Stimulated activated CD8-positive, alpha-beta memory T cell treated with anti-CD3 and anti-CD28 coated beads, Interleukin-15, amount 100 ng/mL, for 4 hours (primary cell): ENCODE measurements at places on chromosomes 5 and 9.
A peak's percentile ranks its signal among the peaks of the same experiment; 100 is the strongest.

GRCh38 chr5:169805527-169805934 lies 168.5 kb downstream of the DOCK2 start:
- DNase-seq = peak; percentile 21

DNA sequence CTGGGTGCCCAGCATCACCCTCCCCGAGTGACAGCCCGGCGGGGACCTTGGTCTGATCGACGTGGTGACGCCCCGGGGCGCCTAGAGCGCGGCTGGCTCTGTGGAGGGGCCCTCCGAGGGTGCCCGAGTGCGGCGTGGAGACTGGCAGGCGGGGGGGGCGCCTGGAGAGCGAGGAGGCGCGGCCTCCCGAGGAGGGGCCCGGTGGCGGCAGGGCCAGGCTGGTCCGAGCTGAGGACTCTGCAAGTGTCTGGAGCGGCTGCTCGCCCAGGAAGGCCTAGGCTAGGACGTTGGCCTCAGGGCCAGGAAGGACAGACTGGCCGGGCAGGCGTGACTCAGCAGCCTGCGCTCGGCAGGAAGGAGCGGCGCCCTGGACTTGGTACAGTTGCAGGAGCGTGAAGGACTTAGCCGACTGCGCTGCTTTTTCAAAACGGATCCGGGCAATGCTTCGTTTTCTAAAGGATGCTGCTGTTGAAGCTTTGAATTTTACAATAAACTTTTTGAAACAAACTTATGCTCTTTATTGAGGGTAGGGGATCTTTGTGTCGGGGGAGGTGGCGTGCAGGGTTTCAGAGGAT lies 1.3 kb downstream of the GADD45G start:
- DNase-seq = no peak

GRCh38 chr9:98992885-98993569 lies 49.3 kb downstream of the COL15A1 start:
- no peak for DNase-seq

DNA sequence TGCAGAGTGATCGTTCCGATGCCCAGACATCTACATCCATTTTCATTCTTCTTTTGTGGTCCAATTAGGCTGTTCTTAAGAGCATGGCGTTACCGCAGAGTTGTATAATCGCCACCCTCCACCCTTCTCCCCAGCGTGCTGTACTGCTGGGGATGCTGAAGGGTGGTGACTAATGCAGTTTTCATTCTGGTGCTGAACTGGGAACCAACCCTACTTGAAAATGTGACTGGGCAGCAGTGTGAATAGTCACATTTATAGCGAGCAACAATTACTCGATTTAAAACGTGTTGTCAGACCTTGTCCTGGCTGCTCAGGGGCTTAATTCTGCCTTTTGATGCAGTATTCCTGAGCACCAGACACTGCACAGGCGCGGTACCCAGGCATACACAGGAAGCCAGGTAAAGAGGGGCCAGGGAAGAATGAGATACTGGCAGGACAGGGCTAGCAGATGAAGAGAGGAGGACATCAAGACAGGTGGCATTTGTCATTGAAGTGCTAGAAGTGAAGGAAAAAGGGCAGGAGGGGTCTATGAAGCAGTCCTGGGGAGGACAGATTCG lies 719 bp upstream of the ISCA1 start:
- no peak for DNase-seq

DNA sequence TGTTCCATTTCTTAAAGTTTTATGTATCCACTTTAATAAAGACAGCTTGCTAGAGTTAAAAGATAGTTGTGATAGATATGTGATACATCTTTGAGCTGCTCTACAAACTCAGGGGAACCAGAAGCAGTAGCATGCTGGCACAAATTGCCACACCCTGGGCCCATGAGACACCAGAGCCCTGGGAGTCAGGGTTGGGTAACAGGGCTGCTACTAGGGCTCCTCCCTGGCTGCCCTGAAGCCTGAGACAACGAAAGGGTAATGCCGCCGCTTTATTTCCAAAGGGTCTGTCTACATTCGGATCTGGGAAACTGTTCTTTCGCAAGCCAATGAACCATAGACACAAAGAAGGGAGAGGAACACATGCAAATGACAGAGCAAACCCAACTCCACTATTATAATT lies 29.2 kb downstream of the PTPN3 start:
- DNase-seq = no peak

GRCh38 chr5:137155261-137156000 lies 343.7 kb downstream of the SPOCK1 start:
- DNase-seq = no peak

- no peak for DNase-seq
These were observed 151.8 kb upstream of the GPR151 start for GRCh38 chr5:146667633-146668272.

GRCh38 chr5:141869040-141869439 lies 9.2 kb downstream of the PCDH1 start:
- no peak for DNase-seq

DNA sequence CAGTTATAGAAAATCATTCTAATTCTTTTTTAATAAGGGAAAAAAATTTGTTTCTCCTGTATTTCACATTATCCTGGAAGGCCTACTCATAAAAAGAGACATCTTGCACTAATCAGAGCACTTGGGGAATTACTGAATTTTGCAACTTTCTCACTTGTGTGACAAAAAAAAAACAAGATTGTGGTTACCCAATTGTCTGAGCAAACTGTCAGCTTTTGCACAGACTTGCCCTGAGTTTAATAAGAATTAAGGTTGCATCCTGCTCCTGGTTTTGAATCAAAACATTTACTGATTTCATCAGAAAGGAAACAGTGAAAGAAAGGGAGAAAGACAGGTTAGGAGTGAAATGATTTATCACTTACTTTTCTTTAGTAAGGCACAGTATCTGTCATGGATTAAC lies 10.6 kb upstream of the SH3RF2 start:
- no peak for DNase-seq

- DNase-seq = no peak
These were observed 181.3 kb upstream of the ST8SIA4 start for GRCh38 chr5:101084353-101084752.

GRCh38 chr9:124198948-124199347 lies 58.8 kb upstream of the NEK6 start:
- DNase-seq = no peak

- no peak for DNase-seq
These were observed 1.6 kb downstream of the ACSL6 start for GRCh38 chr5:132009706-132010405.

DNA sequence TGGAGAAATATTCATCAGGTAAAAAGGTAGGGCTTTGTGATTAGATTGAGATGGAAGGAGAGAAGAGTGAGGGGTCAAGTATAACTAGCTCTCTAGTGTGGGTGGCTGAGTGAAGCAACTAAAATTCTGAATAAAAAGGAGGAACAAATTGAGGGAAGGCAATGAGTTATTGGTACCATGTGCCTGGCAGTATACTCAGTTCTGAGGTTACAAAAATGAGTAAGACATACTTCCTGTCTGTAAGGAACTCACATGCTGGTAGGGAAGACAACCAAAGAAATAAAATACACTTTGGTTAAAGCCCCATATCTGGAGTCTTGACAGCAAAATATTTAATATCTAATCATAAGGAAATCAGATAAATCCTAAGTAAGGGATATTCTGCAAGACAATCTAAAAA lies 476.8 kb upstream of the C9orf72 start:
- DNase-seq = no peak

- DNase-seq = no peak
These were observed 316.3 kb downstream of the MCTP1 start for GRCh38 chr5:94968507-94969095.

GRCh38 chr9:35923927-35924763 lies 14.9 kb downstream of the SPAAR start:
- no peak for DNase-seq

GRCh38 chr9:38337706-38338264 lies 54.7 kb upstream of the ALDH1B1 start:
- DNase-seq = no peak

- no peak for DNase-seq
These were observed 54.8 kb upstream of the ANGPTL2 start for GRCh38 chr9:127177231-127177630.

GRCh38 chr5:36581070-36581469 lies 25.3 kb upstream of the SLC1A3 start:
- no peak for DNase-seq

DNA sequence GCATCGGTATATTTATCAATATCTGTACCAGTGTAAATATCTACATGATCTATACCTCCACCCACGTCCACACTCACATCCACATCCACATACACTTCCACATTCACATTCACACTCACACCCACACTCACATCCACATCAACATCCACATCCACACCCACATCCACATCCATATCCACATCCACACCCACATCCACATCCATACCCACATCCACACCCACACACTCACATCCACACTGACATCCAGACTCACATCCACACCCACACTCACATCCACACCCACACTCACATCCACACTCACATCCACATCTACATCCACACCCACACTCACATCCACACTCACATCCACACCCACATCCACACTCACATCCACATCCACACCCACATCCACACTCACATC lies 189.2 kb downstream of the IRX1 start:
- DNase-seq = no peak

DNA sequence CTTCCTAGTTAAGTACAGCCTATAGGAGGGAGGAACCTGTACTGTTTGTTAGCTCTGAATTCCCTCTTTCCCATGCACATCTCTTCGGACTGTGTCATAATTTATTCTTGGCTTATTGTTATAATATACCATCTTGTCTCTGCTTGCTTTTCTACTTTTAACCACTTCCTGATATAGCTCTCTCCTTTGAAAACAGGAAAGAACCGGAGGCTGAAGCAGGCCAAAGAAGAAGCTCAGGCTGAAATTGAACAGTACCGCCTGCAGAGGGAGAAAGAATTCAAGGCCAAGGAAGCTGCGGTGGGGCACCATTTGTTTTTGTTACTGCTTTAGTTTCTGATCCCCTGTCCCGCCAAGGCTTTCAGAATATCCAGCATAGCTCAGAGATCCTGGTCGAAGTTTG lies 4.8 kb downstream of the ATP6V1G1 start:
- no peak for DNase-seq

- DNase-seq = no peak
These were observed 51.7 kb downstream of the SHB start for GRCh38 chr9:38017149-38017884.

DNA sequence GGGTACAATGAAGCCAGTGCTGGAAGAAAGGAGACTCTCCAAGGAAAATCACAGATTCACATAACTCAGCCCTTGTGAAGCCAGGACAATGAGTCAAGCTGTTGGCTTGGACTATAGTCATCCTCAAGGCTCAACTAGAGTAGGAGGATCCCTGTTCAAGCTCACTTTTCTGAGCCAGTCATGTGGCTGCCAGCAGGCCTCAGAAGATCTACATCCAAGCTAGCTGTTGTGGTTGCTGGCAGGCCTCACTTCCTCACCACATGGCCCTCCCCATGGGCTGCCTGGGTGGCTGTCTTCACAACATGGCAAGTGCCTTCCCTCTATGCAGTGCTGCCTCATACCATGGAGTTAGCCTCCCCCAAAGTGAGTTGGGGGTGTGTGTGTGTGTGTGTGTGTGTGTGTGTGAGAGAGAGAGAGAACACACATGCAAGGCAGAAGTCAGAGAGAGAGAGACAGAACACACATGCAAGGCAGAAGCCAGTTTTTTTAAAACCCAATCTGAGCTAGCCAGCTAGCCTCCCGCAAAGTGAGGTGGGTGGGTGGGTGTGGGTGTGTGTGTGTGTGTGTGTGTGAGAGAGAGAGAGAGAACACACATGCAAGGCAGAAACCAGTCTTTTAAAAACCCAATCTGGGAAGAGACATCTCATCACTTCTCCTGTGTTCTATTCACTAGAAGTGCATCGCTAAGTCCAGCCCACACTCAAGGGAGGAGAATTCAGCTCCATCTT lies 17.1 kb downstream of the SCAI start:
- DNase-seq = peak; percentile 50

DNA sequence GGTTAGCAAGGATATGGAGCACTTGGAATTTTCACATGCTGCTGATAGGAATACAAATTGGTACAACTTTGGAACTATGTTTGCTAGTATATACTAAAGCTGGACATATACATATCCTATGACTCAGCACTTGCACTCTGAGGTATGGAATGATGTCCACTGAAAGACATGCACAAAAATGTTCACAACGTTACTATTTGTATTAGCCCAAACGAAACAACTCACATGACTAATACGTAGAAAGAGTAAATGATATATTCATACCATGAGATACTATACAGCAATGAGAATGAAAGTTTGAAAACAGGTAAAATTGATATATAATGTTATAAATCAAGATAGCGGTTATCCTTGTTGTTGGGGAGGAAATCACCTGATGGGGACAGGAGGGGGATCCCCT lies 45.5 kb upstream of the CDC42SE2 start:
- no peak for DNase-seq

- DNase-seq = no peak
These were observed 85.4 kb downstream of the TMEM167A start for GRCh38 chr5:82991678-82992323.

- no peak for DNase-seq
These were observed 33.4 kb upstream of the FIBCD1 start for GRCh38 chr9:130972277-130972956.

GRCh38 chr9:123400926-123401503 lies 45.0 kb downstream of the CRB2 start:
- DNase-seq = no peak

DNA sequence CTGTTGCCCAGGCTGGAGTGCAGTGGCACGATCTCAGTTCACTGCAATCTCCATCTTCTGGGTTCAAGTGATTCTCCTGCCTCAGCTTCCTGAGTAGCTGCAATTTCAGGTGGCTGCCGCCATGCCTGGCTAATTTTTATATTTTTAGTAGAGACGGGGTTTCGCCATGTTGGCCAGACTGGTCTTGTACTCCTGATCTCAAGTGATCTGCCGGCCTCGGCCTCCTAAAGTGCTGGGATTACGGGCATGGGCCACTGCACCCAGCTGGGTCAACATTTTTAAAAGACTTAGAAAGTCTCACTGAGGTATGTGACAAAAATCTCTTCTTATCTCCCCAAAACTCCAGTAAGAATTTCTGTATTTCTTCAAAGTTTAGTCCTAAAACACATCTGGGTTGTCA lies 211.6 kb downstream of the CTNND2 start:
- no peak for DNase-seq

- DNase-seq = no peak
These were observed 22.3 kb downstream of the TCF7 start for GRCh38 chr5:134136771-134137170.

- no peak for DNase-seq
These were observed 43.2 kb upstream of the ORM1 start for GRCh38 chr9:114279693-114280092.
